ENCODE measurements at places on chromosomes 2 and 18.

DNA sequence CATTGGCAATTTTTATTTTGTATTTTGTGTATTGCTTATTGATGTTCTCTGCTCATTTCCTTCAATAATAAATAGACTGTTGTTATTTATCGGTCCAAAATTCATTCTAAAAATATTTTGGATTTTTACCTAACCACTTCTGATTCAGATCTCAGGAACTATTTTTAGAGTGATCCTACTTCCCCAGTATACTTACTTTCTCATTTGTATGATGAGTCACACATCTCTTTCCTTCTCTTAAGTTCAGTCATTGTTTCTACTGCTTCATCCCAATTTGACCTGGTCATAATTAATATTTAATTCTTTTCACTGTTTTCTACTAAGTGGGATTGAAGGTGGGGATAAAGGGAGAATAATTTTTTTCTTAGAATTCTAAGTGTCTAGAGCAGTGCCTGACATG is 75.1 kb downstream of the AGPS start:
- no peak for DNase-seq

GRCh38 chr18:47983055-47983454 is 52.6 kb upstream of the SMAD2 start:
- DNase-seq = no peak

DNA sequence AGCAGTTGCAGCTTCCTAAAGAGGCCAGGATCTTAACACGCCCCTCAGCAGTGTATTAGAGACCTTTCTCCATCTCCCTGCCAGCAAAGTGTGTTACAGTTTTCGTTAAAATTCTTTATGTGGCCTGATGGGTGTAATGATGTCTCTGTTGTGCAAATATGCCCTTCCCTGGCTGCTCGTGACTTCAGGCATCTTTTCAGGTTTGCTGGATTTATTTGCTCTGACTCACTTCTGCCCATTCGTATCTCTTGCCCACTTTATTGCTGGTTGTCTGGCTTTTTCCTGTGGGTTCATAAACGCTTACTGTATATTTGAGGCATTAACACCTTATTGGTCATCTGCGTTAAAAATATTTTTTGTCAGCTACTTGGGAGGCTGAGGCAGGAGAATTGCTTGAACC is 134.5 kb downstream of the ASB1 start:
- no peak for DNase-seq

DNA sequence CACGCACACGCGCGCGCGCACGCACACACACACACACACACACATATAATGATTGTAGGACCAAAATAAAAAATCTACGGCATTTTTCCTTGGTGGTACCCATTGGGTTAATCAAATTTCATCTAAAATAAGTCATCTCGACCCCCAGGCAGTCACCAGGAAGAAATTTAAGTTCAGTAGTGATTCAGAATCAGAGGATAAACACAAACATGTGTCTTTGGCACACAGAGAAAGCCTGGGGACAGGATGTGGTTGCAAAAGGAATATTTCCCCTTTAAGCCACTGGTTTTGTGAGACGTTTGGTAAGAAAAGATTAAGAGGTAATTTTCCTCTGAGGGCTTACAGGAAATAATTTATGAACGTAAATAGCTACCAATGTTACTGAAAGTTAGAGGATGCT is 171.6 kb upstream of the PIEZO2 start:
- DNase-seq = no peak

- DNase-seq = no peak
Measured at GRCh38 chr2:13252615-13253014, 535.9 kb downstream of the TRIB2 start.

- no peak for DNase-seq
Measured at GRCh38 chr2:177568893-177569292, 176.3 kb downstream of the AGPS start.

DNA sequence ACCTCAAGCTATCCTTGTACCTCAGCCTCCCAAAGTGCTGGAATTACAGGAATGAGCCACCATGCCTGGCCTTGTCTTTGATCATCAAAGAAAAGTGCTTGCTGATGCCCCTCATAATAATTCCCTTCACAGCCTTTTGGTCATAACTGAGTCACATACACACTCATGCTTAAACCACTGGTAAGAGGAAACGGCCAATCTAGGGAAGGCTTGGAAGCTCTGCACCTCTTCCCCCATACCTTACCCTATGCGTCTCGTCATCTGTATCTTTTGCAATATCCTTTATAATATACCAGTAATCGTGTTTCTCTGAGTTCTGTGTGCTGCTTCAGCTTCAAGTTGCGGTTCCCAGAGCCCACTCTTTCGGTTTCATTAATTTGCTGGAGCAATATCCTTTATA is 4.8 kb upstream of the RNF138 start:
- DNase-seq = no peak

DNA sequence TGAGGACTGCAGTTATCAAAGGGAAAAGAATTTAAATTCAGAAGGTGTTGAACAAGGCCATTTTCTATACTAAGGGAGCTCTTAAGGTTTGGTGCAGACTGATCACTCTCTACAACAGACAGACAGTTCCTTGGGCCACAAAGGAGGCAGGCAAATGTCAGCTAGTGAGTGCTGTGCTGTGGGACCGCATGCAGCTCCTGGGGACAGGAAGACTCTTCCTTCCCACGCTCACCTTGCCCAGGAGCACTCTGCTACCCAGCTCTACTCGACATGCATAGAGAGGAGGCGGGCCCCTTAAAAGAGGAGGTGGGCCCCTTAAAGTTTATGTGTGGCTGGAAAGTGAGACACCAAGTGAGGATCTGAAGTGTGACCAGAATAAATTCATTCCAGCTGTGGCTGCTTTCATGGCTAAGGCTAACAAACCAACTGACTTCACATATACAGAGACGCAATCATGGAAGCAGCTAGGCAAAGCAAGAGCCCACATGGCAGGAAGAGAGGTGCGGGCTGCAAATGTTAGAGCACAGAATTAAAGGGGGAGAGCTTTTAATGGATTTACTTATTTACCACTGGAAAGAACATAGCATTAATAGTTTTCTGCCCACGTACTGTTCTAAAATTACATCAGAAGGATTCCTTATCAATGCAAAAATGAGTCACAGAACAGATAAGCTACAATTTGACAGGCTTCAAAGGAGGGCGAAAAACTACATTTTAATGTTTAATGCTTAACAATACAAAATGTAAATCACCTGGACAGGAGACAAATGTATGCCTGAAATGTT is 101.4 kb upstream of the RNU4ATAC start:
- DNase-seq = no peak
